ENCODE measurements at places on chromosomes 11 and 22.

GRCh38 chr11:18769802-18770456, 21.7 kb downstream of the PTPN5 start:
- DNase-seq = no peak

- no peak for DNase-seq
Measured at GRCh38 chr11:7538466-7539454, 25.0 kb downstream of the PPFIBP2 start.

DNA sequence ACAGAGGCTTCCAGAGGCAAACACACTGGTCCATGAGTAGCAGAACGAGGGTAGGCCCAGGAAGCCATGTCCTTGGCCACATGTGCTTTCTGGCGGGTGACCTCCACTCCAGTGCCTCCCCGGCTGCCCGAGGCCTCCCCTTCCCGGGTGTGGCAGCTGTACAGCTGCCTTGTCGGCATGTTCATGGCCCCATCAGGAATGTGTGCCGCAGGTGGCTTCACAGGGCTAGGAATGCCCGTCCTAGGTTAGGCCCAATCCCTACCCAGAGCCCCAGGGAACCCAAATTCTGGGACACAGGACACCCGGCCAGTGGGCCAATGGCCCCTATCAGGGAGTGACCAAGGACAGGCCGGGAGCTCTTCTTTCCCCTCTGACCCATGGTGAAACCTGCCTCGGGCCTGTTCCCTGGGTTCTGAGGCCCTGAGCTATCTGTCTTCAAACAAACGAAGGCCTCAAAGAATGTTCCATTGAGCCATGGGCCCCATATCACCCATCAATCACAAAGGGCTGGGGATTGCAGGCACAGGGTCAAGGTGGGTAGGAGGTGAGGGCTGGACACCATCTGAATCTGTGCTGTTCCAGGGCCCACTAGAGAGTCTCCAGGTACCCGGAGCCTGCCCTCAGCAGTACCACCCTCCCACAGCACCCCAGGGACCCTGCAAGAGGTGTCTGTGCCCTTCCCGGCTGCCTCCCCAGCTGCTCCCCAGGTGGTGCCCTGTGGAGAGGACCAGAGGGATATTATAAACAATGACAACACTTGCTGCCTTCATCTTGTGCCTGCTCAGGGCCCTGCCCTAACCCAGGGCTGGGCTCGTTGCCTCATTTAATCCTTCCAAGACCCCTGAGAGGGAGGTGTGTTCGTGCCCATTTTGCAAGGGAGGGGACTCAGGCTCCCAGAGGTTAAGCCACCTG, 4.0 kb upstream of the CDKN1C start:
- no peak for DNase-seq

DNA sequence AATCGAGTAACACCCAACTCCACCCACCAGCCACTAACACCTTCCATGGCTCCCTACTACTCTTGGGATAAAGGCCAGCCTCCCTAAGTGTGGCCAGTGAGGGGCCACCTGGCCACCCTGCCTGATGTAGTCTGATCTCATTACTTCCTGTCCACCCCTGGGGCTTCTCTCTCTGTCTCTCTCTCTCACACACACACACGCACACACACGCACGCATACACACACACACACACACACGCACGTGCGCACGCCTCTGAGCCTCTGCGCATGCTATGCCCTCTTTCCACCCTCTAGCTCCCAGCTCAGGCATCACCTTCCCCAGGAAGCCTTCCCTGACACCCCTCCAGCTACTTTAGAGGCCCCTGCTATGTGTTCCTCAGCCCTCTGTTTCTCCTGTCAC, 3.9 kb downstream of the MFNG start:
- no peak for DNase-seq

DNA sequence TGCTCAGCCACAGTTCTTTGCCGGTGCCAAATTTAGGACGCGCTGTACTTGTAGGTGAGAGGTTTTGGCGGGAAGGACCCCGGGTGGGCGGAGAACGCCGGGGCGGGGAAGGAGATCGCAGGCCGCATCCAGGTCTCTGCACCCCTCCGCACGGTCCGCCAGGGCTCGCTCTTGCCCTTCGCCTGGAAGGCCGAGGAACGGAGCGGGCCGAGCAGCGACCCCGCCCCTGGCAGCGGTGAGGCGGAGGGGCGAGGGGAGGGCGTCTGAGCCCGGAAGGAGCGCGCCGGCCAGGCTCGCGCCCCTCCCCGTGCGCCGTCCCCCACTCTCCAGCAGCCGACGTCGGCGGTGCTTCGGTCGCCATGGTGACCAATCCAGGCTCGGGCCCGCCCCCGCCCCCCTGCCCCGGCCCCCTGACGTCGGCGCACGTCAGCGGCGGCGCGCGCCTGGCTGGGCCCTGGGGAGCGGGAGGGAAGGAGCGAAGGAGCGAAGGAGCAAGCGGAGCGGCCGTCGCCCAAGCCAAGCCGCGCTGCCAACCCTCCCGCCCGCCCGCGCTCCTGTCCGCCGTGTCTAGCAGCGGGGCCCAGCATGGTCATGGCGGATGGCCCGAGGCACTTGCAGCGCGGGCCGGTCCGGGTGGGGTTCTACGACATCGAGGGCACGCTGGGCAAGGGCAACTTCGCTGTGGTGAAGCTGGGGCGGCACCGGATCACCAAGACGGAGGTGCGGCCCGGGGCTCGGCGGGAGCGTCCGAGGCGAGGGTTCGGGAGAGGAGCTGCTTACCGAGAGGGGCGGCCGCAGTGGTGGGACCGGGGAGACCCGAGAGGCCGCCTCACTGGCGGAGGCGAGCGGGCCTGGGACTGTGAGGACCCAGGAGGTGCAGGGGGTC, at the start of gene SIK2:
TSS of gene SIK2 (plus strand) at position 471 of the 886 bp plus-strand sequence. CDS start at position 586, 115 bp downstream.
- DNase-seq = peak; percentile 59

DNA sequence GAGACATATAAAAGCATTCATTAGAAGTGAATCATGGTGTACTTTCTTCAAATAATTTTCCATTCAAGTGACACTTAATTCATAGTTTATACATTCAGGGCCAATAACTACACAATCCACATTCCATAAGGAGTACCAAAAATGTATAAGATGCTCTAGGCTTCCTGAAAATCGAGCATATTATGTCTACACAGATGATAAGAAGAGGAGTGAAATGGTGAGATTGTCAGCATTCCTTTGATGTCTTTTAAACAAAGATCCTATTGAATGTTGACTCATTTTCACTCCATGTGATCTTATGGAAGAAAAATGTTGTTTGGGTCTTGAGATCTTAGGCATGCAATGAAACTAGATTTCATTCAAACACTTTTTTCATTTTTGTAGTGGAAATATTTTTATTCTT, 843.2 kb downstream of the KCNA4 start:
- peak; percentile 62 for DNase-seq

- DNase-seq = no peak
Measured at GRCh38 chr11:117295438-117296137, 4.4 kb downstream of the BACE1-AS start.

GRCh38 chr22:46408568-46409506, 73.3 kb downstream of the TRMU start:
- DNase-seq = no peak

DNA sequence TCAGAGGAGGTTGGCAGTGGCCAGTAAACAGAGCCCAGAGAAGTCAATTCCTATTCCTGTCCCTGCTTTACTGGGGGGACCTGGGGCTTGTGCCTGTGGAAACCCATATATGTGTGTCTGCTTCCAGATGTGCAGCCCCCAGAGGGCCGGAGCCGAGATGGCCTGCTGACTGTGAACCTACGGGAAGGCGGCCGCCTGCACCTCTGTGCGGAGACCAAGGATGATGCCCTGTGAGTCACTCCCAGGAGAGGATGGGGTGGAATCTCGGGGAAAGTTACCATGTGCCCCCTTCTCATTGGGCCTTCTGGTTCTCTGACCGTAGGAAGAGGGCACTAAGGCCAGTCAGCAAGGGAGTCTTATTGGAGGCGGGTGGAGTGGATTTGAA, 5.3 kb downstream of the PLEKHB1 start:
- no peak for DNase-seq

Data from BJ (cell line).